ENCODE measurements at places on chromosomes 5 and 9.

DNA sequence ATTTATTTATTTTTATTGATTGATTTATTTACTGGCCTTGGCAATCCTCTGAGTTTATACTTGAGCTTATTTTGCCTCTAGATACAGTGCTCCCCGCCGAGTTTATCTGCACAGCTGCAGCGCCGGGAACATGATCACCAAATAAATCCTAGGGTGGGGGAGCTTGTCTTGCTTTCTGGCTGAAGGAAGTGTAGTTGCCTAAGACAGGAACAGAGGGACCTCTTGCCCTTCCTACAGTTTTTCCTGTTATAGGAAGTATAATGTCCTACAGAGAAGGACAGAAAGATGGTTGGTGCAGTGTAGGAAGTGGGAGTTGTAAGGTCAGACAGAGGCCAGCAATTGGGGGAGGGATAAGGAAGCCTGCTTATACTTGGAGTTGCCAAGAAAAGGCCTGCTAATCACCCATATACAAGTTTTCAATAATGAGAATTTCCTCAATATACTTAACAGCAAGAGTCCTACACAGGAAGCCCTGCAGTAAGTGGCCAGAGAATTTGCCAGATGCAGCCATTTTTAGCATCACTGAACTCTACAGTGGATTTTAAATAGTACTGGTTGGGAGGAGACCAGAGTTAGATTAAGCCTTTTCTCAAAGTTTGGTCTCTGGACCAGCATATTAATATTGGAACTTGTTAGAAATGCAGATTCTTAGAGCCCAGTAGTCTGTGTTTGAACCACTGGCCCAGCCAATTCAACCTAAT lies 7.7 kb downstream of the AOPEP start:
- no peak for DNase-seq

GRCh38 chr5:126963822-126964375 lies 66.5 kb downstream of the MARCHF3 start:
- DNase-seq, result no peak

DNA sequence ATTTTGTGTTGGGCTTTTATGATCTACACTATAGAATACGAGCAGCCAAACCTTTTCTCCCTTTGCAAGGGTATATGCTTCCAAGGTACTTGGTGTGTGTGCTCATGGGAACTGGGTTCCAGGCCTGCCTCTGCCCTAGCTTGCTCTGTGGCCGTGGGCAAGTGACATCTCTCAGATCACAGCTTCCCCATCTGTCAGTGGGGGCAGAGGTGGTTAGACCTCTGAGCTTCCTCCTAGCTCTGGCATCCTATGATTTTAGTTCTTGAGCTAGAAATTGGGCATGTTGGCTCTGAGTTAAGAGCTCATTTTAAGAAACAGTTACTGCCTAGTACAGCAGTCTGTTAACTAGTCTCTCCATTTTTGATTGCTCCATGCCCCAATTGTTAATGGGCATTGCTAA lies 12.5 kb upstream of the CCNJL start:
- no peak for DNase-seq

GRCh38 chr9:10586407-10586806 lies 26.4 kb downstream of the PTPRD start:
- no peak for DNase-seq

DNA sequence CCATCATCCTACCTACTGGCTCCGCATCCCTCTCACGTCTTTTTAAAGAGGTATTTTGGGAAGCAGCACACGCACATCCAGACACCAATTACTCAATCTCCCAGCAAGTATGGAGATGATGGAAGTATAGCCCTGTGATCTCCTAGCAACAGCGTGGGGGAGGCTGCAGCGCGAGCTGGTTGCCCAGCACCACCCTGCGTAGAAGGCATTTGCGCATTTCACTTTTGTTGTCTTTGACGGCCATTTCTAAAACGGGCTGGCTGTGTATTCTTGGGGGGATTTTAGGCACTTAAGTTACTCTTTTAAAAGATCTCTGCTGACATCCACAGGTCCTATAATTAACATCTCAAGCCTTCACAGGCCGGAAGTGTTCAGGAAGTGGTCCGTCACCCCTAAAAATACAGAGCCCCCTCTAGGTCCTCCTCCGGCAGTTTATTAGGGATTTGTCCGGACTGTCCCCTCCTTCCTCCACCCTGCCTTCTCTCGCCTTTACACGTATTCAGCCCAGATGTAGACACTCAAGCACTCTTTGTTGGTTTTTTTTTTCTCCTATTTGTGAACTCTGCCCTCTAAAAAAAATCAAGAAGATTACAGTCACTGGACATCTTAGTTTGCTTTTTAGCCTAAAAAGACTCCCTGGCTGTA lies 371.4 kb downstream of the NTRK2 start:
- no peak for DNase-seq

DNA sequence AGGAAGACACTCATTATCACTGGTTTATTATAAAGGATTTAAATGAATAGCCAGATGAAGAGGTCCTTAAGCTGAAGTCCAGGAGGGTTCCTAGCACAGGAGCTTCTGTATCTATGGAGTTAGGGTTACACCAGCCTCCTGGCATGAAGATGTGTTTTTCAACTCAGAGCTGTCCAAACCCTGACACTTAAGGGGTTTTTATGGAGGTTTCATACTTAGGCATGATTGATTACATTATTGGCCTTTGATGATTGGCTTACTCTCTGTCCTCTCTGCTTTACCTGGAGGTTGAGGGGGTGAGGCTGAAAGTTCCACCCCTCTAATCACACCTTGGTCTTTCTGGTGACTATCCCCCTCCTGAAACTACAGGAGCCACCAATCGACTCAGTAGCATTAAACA lies 84.9 kb upstream of the ZNF169 start:
- DNase-seq, result no peak

DNA sequence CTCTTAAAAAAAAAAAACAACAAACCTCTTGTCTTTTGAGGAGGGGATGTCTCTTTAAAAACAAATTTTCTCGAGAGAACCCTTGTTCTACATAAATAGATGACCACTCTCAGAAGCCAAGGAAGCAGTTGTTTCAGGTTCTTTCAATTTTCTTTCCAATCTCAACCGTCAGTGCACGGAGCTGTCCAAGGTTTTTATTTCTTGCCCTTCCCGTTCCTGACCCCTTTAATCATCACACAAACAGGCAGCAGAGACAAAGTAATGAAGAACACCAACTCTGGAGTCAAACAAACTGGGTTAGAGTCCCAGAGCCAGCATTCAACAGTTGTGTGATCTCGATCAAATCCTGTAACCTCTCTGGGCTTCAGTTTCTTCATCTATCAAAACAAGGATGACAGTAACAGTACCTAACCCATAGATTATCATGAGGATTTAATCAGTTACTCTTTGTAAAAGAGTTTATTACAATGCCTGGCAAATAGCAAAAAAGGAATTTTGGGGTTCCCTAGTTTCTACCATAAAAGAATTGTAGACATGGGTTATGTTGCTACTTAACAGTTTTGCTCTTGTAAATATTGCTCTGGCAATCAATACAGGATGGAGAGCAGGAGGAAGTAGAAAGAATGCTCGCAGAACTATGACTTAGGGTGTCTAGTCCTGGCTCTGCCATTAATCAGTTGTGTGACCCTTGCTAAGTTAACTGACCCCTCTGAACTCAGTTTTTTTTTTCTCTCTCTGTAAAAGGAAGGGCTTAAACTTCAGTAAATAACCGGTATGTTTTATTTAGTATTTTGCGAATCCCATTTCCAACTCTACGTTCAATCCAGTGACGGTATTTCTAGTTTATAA lies 1.0 kb upstream of the NIM1K start:
- no peak for DNase-seq

DNA sequence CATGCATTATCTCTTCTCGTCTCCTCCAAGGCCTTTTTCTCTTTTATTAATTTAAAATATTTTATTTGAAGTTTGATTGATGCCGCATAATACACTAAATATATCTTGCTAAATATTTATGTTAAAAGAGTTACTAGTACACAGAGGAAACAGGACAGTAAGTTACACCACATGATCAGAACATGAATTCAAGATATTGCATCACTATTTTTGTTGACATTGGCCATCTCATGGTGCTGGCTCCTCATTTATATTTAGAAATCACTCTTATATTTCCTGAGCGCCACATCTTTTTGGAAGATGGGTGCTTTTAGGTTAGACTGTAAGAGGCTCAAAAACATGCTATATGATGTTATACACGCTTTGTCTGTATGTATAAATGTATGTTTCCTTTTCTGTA lies 23.0 kb downstream of the SPEF2 start:
- DNase-seq, result no peak
